Stimulated activated CD4-positive, alpha-beta T cell treated with anti-CD3 and anti-CD28 coated beads, Interleukin-15, amount 100 ng/mL, for 48 hours (primary cell): ENCODE measurements at places on chromosomes 4 and X.
A peak's percentile ranks its signal among the peaks of the same experiment; 100 is the strongest.

GRCh38 chr4:110860901-110861300 is 238.0 kb upstream of the PITX2 start:
- DNase-seq, result no peak

- DNase-seq, result no peak
These were observed 389.3 kb upstream of the EPHA5 start for GRCh38 chr4:66059556-66059955.

DNA sequence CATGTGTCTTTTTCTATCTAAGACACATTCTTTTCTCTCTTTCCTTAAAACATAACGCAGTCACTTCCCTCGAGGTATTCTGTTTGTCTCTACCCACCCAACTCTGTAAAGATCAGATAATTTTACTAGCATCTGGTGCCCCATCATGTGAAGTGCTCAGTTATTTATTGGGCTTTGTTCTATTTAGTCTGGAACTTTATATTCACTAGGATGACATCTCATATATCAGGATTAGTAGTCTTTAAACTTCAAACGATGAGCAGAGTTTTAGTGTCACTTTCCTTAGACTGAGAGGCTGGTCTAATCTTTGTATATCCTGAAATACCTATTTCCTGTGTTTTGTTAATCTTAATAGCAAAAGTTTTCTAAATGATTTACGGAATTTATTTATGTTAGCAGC is 445.5 kb upstream of the NDST3 start:
- DNase-seq, result no peak

GRCh38 chr4:3302786-3303564 is 10.2 kb downstream of the RGS12 start:
- DNase-seq, result no peak

- no peak for DNase-seq
These were observed 6.3 kb upstream of the HPRT1 start for GRCh38 chrX:134453631-134454030.

DNA sequence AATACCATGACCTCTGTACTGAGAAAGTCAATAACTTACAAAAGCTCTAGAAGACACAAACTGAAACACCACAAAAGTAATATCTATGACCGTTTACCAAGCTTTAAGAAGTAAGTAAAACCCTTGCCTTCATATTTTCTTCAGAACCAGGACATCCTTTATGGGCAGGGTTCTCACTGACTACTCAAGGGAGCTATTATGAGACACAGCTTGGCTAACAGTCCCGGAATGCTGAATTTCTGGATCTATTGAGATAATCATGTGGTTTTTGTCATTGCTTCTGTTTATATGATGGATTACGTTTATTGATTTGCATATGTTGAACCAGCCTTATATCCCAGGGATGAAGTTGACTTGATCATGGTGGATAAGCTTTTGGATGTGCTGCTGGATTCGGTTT is 19.9 kb upstream of the CDS1 start:
- DNase-seq, result no peak

DNA sequence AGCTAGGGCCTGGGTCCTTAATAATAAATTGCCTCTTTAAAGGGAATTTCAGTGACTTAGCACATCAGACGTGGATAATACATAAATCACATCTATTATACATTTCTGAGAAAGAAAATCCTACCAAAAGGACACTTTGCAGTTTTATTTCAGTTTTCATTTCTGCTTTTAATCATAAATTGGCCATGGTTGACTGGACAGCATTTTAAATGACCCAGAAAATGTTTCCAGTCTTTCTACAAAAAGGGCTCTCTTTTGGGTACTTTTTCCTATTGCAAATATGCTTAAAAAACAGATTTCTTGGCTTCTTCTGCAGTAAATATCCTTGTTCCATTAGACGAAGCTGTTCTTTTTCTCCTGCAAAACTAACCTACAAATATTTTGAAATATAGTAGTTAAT is 41.4 kb upstream of the LPAR4 start:
- no peak for DNase-seq

DNA sequence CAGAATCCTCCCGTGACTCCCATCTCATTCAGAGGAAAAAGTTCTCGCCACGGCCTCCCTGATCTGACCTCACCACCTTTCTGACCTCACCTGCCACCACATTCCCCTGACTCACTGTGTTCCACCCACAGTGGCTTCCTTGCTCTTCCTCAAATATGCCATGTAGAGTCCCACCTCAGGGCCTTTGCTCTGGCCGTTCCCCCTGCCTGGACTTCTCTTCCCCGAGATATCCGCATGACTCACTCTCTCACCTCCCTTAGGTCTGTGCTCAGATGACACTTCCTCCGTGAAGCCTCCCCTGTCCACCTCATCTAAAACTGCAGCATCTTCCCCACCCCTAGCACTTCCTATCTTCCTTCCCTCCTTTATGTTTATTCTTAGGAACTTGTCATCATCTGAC is 7.2 kb upstream of the TSPYL2 start:
- DNase-seq, result no peak

- DNase-seq, result no peak
These were observed 148.7 kb downstream of the PTCHD1 start for GRCh38 chrX:23483396-23483795.

- DNase-seq, result no peak
These were observed 147.4 kb upstream of the RXFP1 start for GRCh38 chr4:158374318-158374717.

DNA sequence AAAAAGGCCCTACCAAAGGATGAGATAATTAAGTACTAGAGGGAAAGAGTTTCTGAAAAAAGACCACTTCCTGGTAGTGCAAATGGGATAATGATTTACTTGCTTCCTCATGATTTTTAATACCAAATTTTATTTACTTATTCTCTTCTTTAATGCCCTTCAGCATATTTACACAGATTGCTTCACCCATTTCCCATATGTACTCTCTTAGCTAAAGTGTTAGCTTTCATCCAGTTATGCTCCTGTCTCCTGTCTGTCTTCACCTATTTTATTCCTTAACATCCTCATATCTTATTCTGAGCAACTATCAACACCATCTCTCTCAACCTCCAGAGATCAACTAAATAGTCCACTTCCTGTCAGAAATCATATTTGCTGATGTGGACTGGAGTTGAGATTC is 183.2 kb upstream of the HS3ST1 start:
- DNase-seq, result no peak

GRCh38 chr4:139986106-139986505 is 167.9 kb downstream of the MAML3 start:
- no peak for DNase-seq

- no peak for DNase-seq
These were observed 151.6 kb upstream of the TAPT1 start for GRCh38 chr4:16377887-16378286.

- DNase-seq, result no peak
These were observed 43.5 kb downstream of the CLOCK start for GRCh38 chr4:55503169-55503568.

DNA sequence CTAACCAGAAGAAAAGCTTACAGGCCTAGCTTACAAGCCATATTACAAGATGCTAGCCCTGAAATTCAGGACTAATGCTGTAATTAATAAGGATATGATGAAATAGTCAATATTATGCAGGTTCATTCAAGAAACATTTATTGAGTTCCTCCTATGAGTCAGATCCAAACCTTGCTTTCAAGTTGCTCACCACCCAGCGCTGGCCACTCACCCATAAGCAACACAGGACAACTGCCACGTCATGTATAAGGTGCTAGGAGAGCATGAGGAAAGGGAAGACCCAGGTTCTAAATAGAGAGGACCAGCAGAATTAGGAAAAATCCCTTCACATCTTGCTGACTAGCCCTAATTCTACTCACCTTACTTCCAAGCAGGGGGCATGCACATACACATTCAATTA is 23.3 kb downstream of the MAML3 start:
- no peak for DNase-seq

- DNase-seq, result peak; percentile 25
These were observed 1.0 kb upstream of the PDGFRA start for GRCh38 chr4:54228056-54228527.

GRCh38 chr4:148757171-148757570 is 315.0 kb upstream of the NR3C2 start:
- no peak for DNase-seq

- no peak for DNase-seq
These were observed 469.0 kb downstream of the IDS start for GRCh38 chrX:149036086-149036485.

DNA sequence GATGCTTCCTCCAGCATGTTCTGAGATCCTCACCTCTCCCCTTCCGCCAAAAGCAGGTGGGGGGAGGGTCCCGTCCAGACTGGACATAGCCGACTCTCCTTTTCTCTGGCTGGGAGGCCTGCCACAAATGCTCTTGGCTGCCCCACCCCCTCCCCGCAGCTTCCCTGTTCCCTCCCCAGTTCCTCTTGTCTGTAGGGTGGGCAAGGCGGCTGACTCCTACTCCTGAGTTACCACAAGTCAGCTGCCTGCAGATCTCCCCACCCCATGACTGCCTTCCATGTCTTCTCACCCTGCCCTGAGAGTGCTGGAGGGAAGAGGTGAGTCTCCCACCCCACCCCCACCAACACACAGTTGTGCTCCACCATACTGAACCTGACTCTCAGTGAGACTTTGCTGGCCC is 2.9 kb downstream of the ATP6AP1 start:
- no peak for DNase-seq

- peak; percentile 10 for DNase-seq
These were observed at the start of gene GABRQ for GRCh38 chrX:152637649-152638442. TSS of gene GABRQ (plus strand) at chrX:152637895. CDS start at chrX:152638203, 308 bp downstream.

DNA sequence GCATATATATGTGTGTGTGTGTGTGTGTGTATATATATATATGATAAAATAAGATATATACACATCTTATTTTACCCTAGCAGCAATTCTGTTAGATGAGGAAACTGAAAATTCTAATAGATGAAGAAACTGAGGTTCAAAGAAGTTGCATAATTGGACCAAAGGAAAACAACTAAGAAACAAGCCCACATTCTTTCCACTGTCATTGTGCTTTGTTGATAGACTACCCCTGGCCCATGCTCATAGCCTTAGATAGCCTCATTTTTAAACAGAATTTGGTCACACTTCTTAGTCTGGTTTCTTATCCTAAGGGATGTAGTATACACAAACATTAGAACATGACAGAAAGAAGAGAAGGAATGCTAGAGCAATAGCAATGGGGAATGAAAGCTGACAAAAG is 138.8 kb downstream of the NDST3 start:
- DNase-seq, result no peak

DNA sequence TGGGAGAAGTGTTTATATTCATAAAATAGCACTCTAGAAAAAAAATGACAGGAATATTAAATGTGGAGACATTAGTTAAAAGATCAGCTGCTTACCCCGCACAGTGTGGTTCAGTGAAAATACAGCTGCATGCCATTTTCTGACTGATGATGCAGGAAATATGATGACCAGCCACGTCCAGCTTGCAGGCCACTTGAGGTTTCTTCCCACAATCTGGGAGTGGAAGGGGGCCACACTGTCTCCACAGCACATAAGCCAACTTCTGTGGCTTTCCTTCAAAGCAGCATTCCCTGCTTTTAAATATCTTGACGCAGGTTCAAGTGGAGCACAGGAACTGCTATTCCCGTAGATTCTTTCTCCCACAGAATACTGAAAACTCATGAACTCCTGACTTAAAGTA is 173.4 kb upstream of the GALNT7 start:
- no peak for DNase-seq

DNA sequence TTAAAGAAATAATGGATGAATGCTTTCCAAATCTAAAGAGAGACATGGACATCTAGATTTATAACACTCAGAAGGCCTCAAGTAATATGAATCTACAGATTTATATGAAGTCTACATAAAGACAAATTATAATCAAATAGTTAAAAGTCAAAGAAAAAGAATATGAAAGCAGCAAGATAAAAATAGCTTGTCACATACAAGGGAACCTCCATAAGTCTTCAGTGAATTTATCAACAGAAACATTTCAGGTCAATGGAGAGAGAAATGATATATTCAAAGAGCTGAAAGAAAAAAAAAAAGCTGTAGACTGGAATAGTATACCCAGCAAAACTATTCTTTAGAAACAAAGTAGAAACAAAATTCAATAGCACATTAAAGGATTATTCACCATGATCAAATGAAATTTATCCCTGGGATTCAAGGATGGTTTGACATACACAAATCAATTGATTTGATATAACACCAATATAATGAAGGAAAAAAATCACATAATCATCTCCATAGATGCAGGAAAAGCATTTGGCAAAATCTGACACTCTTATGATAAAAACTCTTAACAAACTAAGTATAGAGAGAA is 346.6 kb upstream of the PABPC4L start:
- DNase-seq, result no peak

GRCh38 chrX:41921492-41922430 is 1.6 kb downstream of the CASK start:
- no peak for DNase-seq

- no peak for DNase-seq
These were observed 32.5 kb downstream of the HTRA3 start for GRCh38 chr4:8301851-8302730.

- no peak for DNase-seq
These were observed 2.2 kb upstream of the PLXNB3 start for GRCh38 chrX:153761863-153762262.

DNA sequence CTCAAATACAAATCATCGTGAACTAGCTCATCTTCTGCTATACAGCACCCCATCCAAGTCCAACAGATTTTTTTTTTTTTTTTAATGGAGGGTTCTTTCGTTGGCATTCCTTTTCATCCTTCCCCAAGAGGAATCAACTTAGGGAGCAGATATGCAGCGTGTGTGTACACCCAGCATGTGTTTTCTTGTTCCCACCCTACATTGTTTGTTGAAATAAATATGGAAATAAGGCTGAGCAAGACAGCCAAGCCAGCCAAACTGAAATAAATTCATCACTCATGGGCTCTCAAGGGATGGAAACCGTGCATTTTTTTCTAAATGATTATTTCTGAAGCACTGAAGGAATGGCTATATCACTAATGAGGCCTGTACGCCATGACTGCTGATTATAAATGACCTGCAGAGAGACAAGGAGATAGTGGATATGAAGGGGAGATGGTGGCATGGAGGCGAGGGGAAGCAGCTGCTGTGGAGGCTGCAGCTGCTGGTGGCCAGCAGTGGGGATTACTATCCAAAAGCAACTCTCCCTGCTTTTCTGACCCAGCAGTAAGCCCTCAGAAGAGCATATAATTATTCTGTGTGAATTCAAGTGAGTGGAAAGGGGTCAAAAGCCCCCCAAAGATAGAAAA is 173.9 kb downstream of the MGST2 start:
- DNase-seq, result no peak

DNA sequence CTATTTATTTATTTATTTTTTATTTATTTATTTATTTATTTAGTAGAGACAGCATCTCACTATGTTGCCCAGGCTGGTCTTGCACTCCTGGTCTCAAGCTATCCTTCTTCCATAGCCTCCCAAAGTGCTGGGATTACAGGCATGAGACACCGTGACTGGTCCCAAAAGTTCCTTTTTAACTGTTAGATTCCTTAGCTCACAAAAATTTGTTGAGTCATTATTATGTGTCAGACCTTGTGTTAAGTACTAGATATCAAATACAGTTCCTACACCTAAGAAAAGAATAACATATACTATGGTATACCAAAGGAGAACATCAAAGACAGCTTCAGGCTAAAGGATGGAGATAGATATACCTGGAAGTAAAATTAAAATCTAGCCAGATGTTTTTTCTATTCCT is 11.6 kb downstream of the FGA start:
- DNase-seq, result no peak

GRCh38 chrX:147741776-147742175 is 169.9 kb upstream of the FMR1 start:
- no peak for DNase-seq
